ENCODE measurements at places on chromosomes 6 and 20. TPM values are rescaled to one million over a fixed set of nuclear protein-coding genes. Genes with fewer than 3 reads are reported as not detected.

The SLC2A10 gene
- total RNA-seq = 8.8 TPM

The MYB gene
- total RNA-seq = 0.10 TPM

The SIRPB1 gene
- total RNA-seq = 1.6 TPM

The SSTR4 gene
- total RNA-seq = not detected

The SAMD3 gene
- not detected for total RNA-seq

The GPR6 gene
- total RNA-seq = not detected

The GPLD1 gene
- 0.19 TPM for total RNA-seq

The NKX2-4 gene
- not detected for total RNA-seq

The LST1 gene
- total RNA-seq = 0.48 TPM

The RAB44 gene
- under 0.01 TPM for total RNA-seq

The NKX2-2 gene
- total RNA-seq = not detected

The EFCAB8 gene
- under 0.01 TPM for total RNA-seq

The SLC16A10 gene
- total RNA-seq = not detected

The ENTPD6 gene
- total RNA-seq = 37.8 TPM

The KIF25 gene
- total RNA-seq = not detected

The THBS2 gene
- total RNA-seq = 2.0 TPM

The CLVS2 gene
- total RNA-seq = not detected

The SRMS gene
- not detected for total RNA-seq

The SYNGAP1 gene
- 5.3 TPM for total RNA-seq

The TSPYL4 gene
- 20.9 TPM for total RNA-seq

The FERMT1 gene
- 0.65 TPM for total RNA-seq

The CCR6 gene
- total RNA-seq = not detected

The GSTA2 gene
- total RNA-seq = not detected

The DDO gene
- total RNA-seq = not detected

The ENPP5 gene
- total RNA-seq = not detected

The ABHD16B gene
- not detected for total RNA-seq

The POPDC3 gene
- total RNA-seq = 1.3 TPM

The DEF6 gene
- 0.98 TPM for total RNA-seq

The SYCP2 gene
- 0.33 TPM for total RNA-seq

The TCF15 gene
- total RNA-seq = 0.65 TPM

The SAPCD1 gene
- total RNA-seq = not detected

The FBXO30 gene
- total RNA-seq = 9.1 TPM
